ENCODE measurements at places on chromosomes 4 and X. TPM values are rescaled to one million over a fixed set of nuclear protein-coding genes. Genes with fewer than 3 reads are reported as not detected.

GSX2 gene
- total RNA-seq, result not detected

FHDC1 gene
- 0.14 TPM for total RNA-seq

- no peak for DNase-seq
These were observed 7.7 kb downstream of the ENOX2 start for GRCh38 chrX:130895299-130895698.

- DNase-seq, result no peak
These were observed 70.1 kb downstream of the CHM start for GRCh38 chrX:85977218-85977617.

DNA sequence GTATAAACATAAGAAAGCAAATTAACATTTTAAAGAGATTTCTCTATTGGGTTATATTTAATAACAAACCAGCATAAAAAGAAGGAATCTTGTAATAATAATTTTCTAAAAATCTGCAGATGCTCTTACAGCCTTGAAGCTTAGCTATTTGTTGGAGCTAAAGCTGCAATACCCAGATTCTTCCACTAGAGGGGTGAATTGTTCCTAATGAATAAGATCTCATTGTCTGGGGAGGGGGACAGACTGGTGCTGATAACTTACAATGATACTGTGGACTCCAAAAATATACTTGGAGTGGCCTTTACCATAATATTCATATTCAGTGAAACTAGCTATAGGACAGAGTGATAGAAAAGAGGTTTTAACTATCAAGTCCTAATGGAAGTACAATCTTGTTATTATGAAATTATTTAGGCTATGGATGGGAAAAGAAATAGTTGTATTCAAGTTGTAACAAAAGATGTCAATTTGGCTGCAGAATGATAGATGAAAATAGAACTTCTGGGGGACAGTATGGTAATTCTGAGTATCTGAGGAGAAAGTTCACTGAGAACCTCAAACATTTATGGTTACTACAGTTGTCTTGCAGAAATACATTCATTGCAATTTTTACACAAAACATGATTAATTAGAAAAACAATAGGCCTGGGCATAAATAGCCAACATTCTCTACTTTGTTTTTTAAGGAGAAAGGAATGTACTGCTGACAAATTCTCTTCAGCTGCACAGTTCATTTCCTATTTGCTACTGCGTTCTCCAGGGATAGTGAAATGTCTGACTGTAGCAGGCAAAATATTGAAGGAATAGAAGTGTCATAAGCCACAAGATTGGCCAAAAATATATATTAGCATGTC, 443.3 kb downstream of the GBA3 start:
- peak; percentile 14 for DNase-seq

DNA sequence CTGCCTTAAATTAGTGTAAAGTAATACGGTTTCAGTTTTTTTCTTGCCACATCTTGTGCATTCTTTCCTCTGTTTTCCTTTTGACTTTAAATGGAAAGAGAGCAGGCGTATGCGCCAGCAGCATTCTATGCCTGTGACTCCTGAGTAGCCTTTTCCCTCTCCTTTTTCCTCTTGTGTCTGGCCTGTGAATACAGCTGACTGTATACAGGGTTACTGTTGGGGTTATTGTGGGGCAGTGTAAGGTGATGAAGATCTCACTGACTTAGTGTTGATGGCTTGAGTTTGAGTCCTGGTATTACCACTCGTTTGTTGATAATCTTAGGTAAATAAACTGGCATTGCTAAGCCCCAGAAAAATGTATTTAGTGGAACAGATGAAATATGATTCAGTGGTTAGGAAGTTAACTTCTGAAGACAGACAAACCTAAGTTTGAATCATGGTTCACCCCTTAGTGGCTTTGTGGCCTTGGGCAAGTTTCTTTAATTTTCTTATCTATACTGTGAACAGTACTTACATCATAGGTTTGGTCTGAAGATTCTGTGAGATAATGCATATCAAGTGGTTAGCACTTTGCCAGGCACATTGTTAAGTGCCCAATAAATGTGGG, 105.1 kb downstream of the FNIP2 start:
- DNase-seq, result no peak

Measured in activated naive CD4-positive, alpha-beta T cell treated with anti-CD3 and anti-CD28 coated beads, Interleukin-2, amount 50 U/mL, for 72 hours (primary cell).